Midbrain (tissue), 1 donor: ENCODE measurements at places on chromosomes 4 and X.

- DNase-seq: no peak
Measured at GRCh38 chrX:24133312-24133711, 16.2 kb upstream of the ZFX start.

DNA sequence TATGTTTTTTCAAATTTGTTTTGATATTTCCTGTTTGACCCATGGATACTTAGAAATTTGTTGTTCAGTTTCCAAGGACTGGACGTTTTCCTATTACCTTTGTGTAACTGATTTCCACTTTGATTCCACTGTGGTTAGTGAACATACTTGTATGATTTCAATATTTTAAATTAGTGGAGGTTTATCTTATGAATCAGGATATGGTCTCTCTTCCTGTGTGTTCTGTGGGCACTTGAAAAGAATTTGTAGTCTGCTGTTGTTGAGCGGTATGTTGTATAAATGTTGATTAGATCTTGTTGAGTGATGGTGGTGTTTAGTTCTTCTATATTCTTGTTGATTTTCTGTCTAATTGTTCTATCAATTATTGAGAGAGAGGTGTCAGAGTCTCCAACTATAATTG is 21.2 kb upstream of the LAMTOR3 start:
- no peak for DNase-seq

DNA sequence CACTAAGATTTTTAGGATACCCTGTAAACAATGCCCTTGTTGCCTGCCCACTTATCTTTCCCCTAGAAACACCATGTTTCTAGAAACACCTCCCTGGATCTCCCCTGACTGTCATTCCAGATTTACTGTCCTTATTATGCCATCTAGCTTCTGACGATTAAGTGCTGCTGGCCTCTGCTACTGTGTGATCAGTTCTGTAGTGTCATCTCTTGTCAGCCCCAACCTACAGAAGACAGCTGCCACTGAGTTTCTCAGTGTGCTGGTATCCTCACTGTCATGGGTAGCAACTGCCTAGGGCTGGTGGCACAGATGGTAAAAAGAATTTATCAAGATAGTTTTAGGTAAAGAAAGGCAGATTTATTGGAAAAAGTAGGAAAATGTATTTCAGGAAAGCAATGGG is 68.7 kb upstream of the WWC2 start:
- DNase-seq: no peak

DNA sequence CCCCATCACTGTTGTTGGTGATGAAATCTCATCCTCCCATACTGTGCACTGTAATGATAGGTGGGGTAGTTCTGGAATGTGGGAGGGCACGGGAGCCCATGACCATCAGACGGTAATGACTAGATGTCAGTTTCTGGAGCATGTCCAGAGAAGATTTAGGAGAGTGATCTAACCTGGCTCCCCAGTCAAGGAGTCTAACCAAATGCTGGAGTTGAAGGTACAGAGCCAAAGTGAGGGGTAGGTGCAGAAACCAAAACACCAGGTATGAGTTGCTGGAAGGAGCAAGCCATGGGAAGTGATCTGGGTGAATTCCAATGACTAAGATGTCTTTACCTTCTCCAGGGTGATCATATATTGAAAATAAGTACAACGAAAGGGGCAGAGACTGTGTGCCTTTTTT is 296.9 kb downstream of the INPP4B start:
- DNase-seq: no peak

GRCh38 chr4:11634283-11634682 is 205.6 kb upstream of the HS3ST1 start:
- no peak for DNase-seq

GRCh38 chr4:88807499-88807898 is 109.9 kb upstream of the NAP1L5 start:
- DNase-seq: no peak

DNA sequence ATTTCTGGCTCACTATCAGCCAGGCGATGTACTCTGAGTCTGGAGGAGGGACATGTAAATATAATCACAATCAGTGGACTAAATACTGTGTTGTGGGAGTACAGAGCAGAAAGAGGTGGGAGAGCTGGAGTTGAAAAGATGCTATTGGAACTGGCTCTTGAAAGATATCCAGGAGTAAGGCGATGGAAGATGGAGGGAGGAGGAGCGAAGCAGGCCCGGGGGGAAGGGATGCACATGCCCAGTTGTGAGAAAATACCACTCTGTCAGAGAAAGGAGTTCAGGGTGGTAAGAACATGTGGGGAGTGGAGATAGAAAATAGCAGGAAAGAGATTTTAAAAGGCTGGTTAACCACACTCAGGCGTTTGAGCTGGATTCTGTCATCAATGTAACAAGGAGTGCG is 216.9 kb upstream of the ETNPPL start:
- DNase-seq: no peak

- DNase-seq: no peak
Measured at GRCh38 chrX:63959975-63960374, 175.0 kb upstream of the ARHGEF9 start.

GRCh38 chrX:79035421-79035820 is 90.2 kb downstream of the P2RY10 start:
- DNase-seq: no peak

DNA sequence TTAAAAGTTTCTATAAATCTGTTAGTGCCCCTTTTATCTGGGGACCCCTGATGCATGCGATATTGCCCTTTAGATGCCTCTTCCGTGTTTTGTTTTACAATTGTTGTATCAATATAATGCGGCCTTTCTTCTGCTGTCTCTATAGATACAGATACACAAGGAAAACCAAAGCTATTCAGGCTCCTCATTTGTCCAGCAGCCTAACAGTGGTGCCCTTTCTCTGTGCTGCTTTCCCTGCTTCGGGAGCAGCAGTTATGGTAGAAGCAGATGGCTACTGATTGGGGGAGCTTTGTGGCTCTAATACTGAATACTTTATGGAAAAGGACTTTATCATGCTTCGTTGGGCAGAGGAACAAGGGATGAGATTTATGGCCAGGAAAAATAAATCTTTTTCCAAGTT is 10.6 kb upstream of the PRDM8 start:
- peak; percentile 73 for DNase-seq
